Testis (tissue), 5 donors: ENCODE measurements at places on chromosomes 6 and 20.

- no peaks in the 10 kb centered on the region for H3K27me3 ChIP-seq
- no peaks in the 10 kb centered on the region for H3K36me3 ChIP-seq
- DNase-seq = no peak
- no peak overlapping the region for H3K27ac ChIP-seq
- H3K4me3 ChIP-seq = no peak overlapping the region
These were observed 99.7 kb downstream of the JPH2 start for GRCh38 chr20:44087051-44087856.

- DNase-seq = no peak
- no peak overlapping the region for H3K27ac ChIP-seq
- no peak overlapping the region for H3K4me3 ChIP-seq
- no peaks in the 10 kb centered on the region for H3K4me1 ChIP-seq
- no peaks in the 10 kb centered on the region for H3K36me3 ChIP-seq
These were observed 278.6 kb downstream of the TBC1D32 start for GRCh38 chr6:121055572-121056163.

DNA sequence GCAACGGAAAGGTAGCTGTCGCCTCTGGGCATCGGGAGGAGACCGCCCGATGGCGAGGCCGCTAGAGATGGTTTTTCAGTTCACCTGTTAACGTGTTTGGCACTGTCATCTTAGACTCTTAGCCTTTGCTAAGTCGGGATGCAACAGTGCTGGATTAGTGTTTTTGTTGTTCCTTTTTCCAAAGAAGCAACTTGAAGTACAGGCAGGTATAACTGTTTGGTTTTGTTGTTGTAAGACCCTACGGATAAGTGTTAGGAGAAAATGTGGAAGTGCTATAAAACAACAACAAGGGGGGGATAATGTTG lies 723 bp downstream of the MANEA start:
- H3K36me3 ChIP-seq = no peaks in the 10 kb centered on the region
- peak overlapping the region; percentile 89 for H3K4me3 ChIP-seq
- peak overlapping the region; percentile 96 for H3K27ac ChIP-seq
- H3K27me3 ChIP-seq = no peaks in the 10 kb centered on the region
- H3K4me1 ChIP-seq = peaks cover 20% of the 10 kb centered on the region
- no peak for DNase-seq

GRCh38 chr20:4332121-4332860 lies 316.9 kb upstream of the RNF24 start:
- no peak for DNase-seq
- H3K4me1 ChIP-seq = no peaks in the 10 kb centered on the region
- H3K27me3 ChIP-seq = no peaks in the 10 kb centered on the region
- H3K36me3 ChIP-seq = no peaks in the 10 kb centered on the region
- H3K4me3 ChIP-seq = no peak overlapping the region

- no peaks in the 10 kb centered on the region for H3K4me1 ChIP-seq
- no peak overlapping the region for H3K27ac ChIP-seq
- H3K27me3 ChIP-seq = no peaks in the 10 kb centered on the region
These were observed 49.3 kb upstream of the MTRF1L start for GRCh38 chr6:153051801-153052200.

- H3K36me3 ChIP-seq = no peaks in the 10 kb centered on the region
- H3K27me3 ChIP-seq = no peaks in the 10 kb centered on the region
- no peak overlapping the region for H3K27ac ChIP-seq
- no peaks in the 10 kb centered on the region for H3K4me1 ChIP-seq
- DNase-seq = no peak
These were observed 677.7 kb downstream of the DOK5 start for GRCh38 chr20:55153001-55153645.

DNA sequence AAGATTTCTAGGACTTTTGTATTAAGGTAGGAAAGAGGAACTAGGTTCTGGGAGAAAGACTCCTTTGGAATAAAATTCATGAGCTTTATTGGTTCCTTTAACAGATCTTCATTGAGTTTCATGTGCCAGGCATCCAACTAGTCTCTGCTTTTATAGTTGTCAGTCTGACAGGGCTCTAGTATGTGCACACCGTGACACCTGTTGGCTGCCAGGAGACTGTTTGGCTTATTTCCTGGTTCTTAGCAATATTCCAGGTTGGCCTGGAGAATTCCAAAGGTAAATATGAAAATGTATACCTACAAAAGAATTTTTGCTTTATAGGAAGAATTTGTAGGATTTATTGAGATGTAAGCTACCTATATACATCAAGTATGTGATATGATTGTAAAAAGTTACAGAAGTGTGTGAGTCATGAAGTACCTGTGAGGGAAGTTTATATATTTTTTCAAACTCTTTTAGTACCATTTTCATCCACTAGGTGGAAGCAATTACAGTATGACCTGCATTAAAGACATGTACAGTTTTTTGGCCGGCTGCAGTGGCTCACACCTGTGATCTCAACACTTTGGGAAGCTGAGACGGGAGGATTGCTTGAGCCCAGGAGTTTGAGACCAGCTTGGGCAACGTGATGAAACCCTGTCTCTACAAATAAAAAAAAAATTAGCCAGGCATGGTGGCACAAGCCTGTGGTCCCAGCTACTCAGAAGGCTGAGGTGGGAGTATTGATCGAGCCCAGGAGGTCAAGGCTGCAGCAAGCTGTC lies 35.2 kb downstream of the NDUFAF5 start:
- H3K36me3 ChIP-seq = no peaks in the 10 kb centered on the region
- no peaks in the 10 kb centered on the region for H3K27me3 ChIP-seq

DNA sequence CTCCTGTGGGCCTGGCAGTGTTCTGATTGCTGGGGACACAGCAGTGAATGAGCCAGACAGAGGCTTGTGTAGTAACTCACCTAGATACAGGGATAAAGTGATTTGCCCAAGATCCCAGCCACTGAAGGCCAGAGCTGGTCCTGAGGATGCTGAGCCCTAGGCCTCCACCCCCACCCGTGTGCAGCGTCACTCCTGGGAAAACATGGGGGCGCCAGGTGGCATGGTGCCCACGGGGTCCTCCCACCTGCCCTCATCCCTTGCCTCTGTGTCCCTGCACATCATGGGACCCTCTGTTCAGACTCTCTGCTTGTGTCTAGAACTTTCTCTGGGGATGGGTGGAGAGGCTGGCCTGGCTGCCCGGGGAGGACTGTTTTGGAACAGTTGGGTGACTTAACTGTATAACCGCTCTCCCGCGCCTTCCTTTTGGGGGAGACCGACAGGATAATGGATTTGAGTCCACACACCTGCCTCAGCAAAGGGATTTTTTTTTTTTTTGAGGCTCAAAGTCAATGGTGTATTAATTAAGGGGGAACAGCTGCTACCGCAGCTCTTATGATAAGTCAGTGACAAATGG lies 19.6 kb downstream of the LEMD2 start:
- no peak overlapping the region for H3K27ac ChIP-seq
- peaks cover 24% of the 10 kb centered on the region for H3K4me1 ChIP-seq
- H3K4me3 ChIP-seq = no peak overlapping the region
- no peaks in the 10 kb centered on the region for H3K27me3 ChIP-seq
- no peak for DNase-seq

GRCh38 chr6:96610019-96610418 lies 47.1 kb downstream of the FHL5 start:
- no peaks in the 10 kb centered on the region for H3K4me1 ChIP-seq
- H3K36me3 ChIP-seq = no peaks in the 10 kb centered on the region
- no peak overlapping the region for H3K27ac ChIP-seq
- DNase-seq = no peak
- H3K27me3 ChIP-seq = no peaks in the 10 kb centered on the region

DNA sequence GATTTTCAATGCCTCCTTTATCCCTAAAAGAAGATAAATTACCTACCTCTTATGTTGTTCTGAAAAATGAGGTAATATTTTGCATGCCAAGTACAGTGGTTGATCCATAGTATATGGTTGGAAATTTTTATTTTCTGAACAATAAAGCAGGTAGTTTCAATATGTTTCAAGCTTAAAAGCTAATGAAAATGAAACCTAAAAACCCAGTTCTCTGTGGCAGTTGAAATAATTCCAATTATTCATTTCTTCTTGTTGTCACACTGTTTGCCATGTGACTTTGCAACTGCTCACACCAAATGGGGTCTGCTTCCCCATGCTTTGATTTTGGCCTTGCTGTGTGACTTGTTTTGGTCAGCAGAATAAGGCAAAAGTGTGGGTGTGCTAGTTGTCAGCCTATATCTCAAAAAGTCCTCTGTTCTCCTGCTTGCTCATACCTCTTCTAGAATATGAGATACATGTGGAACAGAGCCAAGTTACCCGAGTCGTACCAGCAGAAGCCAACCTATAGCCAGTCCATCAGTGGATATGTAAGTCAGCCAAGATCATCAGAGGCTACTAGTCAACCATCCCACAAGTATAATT lies 197.2 kb upstream of the THEMIS start:
- H3K27me3 ChIP-seq = no peaks in the 10 kb centered on the region
- no peak overlapping the region for H3K27ac ChIP-seq
- H3K36me3 ChIP-seq = no peaks in the 10 kb centered on the region
- no peak for DNase-seq
- no peaks in the 10 kb centered on the region for H3K4me1 ChIP-seq
- H3K4me3 ChIP-seq = no peak overlapping the region

- peaks cover 6% of the 10 kb centered on the region for H3K4me1 ChIP-seq
- no peak overlapping the region for H3K4me3 ChIP-seq
- no peaks in the 10 kb centered on the region for H3K36me3 ChIP-seq
- no peak overlapping the region for H3K27ac ChIP-seq
- DNase-seq = peak; percentile 52
These were observed 23.1 kb upstream of the KCNB1 start for GRCh38 chr20:49505518-49505917.

DNA sequence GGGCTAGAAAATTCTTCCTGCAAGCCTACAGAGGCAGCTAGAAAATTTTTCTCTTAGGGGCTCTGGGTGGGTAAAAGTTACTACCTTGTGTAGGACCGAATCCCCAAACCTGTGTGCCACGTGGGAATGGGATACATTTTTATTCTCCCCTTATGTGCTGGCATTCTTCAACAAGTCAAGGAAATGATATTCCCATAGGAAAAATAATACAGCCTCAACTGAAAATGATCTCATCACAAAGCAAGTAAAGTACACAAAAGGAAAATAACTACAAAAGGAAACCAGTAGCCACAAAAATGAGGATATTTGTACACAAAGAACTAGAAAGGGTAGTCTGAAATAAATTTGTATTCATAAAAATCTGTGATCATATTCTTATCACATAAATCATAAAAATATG lies 298.1 kb downstream of the LAMA2 start:
- peak overlapping the region; percentile 30 for H3K27ac ChIP-seq
- no peak for DNase-seq
- no peaks in the 10 kb centered on the region for H3K4me1 ChIP-seq
- H3K36me3 ChIP-seq = no peaks in the 10 kb centered on the region
- H3K4me3 ChIP-seq = no peak overlapping the region
- no peaks in the 10 kb centered on the region for H3K27me3 ChIP-seq

GRCh38 chr6:155349129-155349528 lies 34.8 kb upstream of the TFB1M start:
- H3K27ac ChIP-seq = no peak overlapping the region
- no peaks in the 10 kb centered on the region for H3K27me3 ChIP-seq
- no peak overlapping the region for H3K4me3 ChIP-seq
- no peaks in the 10 kb centered on the region for H3K4me1 ChIP-seq
- no peaks in the 10 kb centered on the region for H3K36me3 ChIP-seq

DNA sequence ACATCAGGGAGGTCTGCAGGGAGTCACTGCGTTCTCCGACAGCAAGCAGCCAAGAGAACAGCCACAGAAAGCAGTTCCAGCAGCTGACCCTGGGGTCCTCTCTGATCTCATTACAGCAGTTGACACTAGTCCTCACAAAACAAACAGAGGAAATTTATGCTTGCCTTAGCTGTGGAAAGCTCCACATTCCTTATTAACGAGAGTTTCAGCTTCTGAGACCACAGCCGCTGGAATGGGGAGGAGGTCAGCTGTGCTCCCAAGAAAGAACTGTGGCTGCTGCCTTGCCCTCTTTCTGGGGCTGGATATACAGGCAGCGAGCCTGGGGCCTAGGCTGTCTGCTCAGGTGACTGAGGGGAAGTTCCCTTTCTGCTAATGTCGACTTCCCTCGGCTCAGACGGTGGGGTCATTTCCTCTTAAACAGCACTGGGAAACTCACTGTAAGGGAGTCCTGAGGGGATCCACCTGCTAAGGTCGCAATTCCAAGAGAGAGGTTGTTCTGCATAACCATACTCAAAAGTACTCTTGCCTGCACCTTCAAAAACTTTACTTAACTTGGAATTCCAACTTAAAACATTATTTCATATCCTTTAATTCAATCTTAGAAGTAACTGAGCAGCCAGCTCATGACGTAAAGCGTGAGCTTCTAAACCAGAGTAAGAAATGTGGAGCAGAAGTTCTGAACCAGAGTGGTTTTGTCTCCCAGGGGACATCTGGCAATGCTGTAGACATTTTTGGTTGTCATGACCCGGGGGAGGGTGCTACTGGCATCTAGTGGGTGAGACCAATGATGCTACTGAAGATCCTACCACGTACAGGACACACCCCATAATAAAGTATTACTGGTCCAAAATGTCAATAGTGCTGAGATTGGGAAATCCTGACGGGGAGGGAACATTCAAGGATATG lies 80.3 kb downstream of the BACH2 start:
- H3K27ac ChIP-seq = no peak overlapping the region
- DNase-seq = peak; percentile 26
- H3K36me3 ChIP-seq = no peaks in the 10 kb centered on the region

DNA sequence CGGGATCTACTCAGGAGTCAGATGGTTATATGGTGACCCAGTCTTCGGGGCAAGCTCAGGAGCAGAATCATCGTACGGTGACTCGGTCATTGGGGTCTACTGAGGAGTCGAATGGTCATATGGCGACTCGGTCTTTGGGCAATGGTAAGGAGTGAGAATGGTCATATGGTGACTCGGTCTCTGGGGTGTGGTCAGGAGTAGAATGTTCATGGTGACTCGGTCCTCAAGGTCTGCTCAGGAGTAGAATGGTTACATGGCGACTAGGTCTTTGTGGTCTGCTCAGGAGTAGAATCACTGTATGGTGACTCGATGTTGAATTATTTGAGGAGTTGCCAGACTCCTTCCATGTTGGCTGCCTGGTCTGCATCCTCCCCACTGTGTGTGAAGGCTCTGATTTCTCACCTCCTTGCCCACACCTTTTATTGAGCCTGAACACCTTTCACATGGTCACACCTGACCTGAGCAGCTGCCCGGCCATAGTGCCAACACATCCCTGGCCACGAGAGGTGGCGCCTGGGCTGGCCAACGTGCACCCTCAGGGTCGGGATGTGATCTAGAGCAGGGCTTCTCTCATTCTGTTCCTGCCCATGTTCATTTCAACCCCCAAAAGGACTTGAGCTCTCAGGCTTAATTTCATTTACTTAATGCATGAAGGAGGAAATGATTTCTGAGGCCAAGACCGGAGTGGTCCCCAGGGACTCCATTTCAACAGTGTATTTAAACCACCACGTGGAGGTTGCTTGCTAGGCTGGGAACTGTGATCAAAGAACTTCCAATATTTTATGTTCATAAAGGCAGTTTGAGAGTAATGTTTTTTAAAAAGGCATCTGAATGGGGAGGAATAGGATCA lies 119.5 kb downstream of the PHACTR3 start:
- no peak overlapping the region for H3K27ac ChIP-seq
- H3K36me3 ChIP-seq = no peaks in the 10 kb centered on the region
- no peak for DNase-seq
- no peaks in the 10 kb centered on the region for H3K27me3 ChIP-seq

GRCh38 chr20:6095409-6095808 lies 27.4 kb downstream of the FERMT1 start:
- H3K36me3 ChIP-seq = no peaks in the 10 kb centered on the region
- no peak overlapping the region for H3K27ac ChIP-seq
- no peak for DNase-seq
